ENCODE measurements at places on chromosomes 3 and 15.

GRCh38 chr3:190019844-190020243 lies 100.9 kb downstream of the P3H2 start:
- DNase-seq, result no peak

- no peak for DNase-seq
These were observed 11.2 kb upstream of the TMEM212 start for GRCh38 chr3:171831936-171832335.

- DNase-seq, result no peak
These were observed 65.8 kb downstream of the MYO5A start for GRCh38 chr15:52462806-52463360.

- no peak for DNase-seq
These were observed 124.8 kb downstream of the DMXL2 start for GRCh38 chr15:51497806-51498205.

DNA sequence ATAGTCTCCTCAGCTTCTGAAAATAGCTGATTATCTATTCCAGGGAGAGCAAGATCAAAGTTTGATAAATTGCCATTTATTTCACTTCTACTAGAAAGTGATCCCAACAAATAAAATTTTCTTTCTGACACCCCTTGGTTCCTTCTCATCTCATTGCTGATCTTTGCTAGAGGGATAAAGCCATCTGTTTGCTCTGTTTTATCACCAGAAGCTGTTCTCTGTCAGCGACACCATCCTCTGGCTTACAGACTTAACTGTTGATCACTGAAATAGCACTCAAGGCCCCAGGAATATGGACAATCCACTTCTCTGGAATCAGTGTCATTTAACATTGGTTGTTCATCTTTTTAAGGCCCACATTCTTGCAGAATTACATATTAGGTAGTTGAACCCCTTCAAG lies 219.0 kb downstream of the LSAMP start:
- DNase-seq, result no peak

DNA sequence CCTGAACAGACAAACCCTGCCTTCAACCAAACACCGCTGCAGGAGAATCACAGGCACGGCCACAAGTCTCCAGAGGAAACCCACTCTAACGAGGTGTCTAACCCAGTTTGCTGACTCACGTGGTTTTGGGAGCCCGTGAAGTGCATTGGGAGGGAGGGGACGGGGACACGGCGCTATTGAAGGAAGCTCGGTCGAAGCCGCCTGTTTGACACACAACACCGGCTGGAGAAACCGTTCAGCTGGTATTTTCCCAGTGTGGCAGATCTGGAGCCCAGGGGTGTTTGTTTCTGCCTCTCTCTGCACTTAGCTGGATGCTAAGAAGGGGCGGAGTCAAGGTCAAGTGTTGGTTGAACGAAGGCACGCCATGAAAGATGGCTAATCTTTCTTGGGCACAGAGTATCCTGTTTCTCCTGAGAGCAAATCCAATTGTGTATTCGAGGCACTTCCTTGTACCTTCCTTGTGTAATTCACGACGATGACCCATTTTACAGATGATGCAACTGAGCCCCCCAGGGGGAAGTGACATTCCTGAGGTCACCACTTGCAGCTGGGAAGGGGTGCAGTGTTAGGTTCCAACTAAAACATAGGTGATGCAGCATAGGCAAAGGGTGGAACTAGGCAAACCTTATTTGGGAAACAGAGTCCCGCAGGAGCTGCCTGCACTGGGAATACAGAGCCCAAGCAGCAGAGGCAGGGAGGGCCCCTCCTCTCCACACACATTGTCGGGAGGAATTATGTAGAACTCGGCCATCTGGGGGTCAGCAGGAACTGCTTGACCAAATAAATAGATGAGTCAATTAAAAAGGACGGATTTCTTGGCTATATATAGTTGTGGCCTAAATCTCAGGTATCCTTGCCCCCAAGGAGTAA lies 22.5 kb downstream of the SLC6A6 start:
- DNase-seq, result no peak

DNA sequence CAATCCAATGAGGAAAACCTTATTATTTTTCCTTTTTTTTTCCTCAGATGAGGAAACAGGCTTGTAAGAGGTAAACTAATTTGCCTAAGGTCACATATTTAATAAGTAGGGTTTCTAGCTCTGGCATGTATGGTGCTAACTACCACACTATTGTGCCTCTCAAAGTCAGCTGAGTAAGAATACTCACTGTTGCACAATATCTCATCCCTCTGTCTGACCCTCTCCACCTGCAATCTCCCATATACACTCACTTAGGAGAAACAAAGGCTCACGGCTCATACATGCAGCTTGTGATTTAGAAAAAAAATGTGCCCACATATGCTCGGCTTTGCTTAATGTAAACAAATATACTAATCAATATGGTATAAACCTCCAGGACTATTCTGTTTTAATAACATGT lies 10.4 kb upstream of the ARIH1 start:
- no peak for DNase-seq

DNA sequence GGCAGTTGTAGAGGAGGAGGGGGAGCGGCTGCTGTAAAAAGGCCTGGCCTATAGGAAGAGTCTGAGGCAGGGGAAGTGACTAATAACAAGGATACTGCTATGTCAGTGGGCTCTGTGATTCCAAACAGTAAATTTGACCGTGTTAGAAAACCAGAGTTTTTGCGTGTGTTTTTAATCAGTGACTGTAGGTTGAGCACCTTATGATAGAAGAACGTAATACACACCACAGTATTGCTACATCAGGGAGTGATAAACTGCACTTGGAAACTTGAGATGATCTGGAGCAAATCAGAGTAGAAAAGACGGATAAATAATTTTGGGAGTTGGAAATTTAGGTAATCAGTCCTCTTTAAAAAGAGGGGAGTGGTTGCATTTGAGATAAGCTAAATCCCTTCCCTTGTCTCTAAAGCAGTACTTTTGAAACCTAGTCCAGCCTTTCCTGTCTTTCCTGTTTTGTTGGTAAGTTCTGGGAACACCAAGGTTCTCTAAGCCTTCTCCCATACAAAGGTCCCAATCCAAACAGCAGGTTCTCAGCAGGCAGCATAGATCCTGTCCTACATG lies 130.5 kb upstream of the NR2E3 start:
- no peak for DNase-seq

GRCh38 chr3:47874913-47875312 lies 72.0 kb downstream of the DHX30 start:
- DNase-seq, result no peak

DNA sequence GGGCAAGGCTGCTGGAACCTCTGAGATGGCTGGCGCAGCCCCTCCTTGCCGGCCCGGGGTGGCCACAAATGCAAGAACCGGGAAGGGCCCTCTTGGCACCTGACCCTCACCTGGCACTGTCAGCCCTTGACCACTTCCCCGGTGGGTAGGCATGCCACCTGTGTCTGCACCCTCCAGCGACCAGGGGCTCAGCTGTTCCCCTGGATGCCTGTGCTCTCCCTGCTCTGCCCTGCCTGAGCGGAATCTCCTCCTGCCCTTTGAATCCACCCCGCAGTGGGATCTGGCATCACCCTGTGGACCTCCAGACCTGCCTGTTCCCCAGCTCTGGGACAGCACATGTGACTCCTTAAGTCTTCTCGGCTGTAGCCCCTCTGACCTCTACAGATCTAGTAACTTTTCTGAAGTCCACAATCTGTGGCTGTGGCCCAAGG lies 26.1 kb upstream of the FGD5 start:
- DNase-seq, result no peak

DNA sequence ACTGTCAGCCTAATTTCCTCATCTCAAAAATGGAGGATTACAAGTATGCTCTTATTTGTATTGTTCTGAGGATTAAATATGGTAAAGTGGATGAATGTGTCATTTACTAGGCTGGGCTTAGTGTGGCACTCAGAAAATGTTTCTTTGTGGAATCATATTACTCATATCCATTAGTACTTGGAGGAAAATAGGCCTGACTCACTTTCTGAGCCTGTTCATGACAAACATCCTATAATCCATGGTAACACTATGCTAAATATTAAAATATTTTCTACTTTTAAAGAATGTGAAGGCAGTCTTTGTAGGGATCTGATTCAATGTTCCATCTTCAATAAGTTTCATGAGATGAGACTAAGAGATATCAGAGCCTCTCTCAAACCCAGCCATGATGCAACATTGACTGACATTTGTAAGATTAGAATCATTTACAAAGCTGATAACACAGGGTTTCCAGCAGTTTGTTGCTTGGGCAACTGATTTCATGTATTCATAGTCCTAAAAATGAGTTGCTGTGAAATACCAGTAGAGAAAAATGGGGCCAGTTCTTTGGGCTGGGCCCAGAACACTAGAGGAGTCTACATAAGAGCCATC lies 1048.5 kb downstream of the NTRK3 start:
- peak; percentile 4 for DNase-seq

- DNase-seq, result no peak
These were observed 193.4 kb downstream of the SLC9A9 start for GRCh38 chr3:143654906-143655305.

GRCh38 chr3:153889905-153890334 lies 231.3 kb upstream of the ARHGEF26 start:
- DNase-seq, result no peak

GRCh38 chr3:181771120-181771519 lies 59.4 kb downstream of the SOX2 start:
- no peak for DNase-seq

GRCh38 chr15:90348456-90348855 lies 3.6 kb upstream of the ZNF774 start:
- no peak for DNase-seq

- peak; percentile 35 for DNase-seq
These were observed 637.7 kb upstream of the TBL1XR1 start for GRCh38 chr3:177835008-177835407.

GRCh38 chr3:12869035-12869621 lies 27.8 kb upstream of the RPL32 start:
- no peak for DNase-seq

GRCh38 chr3:84692261-84692660 lies 266.5 kb upstream of the CADM2 start:
- no peak for DNase-seq

GRCh38 chr3:13484851-13485590 lies 4.9 kb downstream of the HDAC11 start:
- peak; percentile 73 for DNase-seq

- DNase-seq, result no peak
These were observed 29.3 kb downstream of the GRAMD2A start for GRCh38 chr15:72168131-72168807.

DNA sequence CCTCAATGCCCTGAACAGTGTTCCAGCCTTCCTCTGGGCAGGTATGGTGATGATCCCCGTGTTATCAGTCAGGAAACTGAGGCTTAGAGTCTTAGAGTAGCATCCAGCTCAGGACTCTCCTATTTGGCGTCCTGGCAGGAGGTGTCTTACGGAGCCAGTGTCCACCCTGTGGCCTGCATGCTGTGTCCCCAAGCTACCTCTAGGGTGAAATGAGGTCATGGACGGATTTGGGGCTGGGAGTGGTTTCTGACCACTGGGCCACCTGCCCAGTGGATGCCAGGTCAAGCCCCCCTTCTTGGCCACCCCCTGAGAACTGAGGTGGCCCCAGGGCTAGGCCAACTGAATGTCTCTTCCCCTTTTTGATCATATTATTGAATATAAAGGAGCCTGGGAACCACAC lies 27.2 kb upstream of the SLC6A6 start:
- no peak for DNase-seq

GRCh38 chr15:93835344-93835743 lies 396.0 kb upstream of the MCTP2 start:
- DNase-seq, result no peak

DNA sequence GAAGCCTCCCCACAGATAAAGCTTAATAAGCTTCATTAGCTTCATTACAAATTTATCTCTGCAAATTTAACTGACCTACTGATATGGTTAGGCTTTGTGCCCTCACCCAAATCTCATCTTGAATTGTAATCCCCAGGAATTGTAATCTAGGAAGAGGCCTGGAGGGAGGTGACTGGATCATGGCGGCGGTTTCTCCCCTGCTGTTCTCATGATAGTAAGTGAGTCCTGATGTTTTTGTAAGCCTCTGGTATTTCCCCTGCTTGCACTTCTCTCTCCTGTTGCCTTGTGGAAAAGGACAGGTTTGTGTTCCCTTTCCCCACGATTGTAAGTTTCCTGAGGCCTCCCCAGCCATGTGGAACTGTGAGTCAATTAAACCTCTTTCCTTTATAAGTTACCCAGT lies 226.1 kb upstream of the TTC14 start:
- no peak for DNase-seq

DNA sequence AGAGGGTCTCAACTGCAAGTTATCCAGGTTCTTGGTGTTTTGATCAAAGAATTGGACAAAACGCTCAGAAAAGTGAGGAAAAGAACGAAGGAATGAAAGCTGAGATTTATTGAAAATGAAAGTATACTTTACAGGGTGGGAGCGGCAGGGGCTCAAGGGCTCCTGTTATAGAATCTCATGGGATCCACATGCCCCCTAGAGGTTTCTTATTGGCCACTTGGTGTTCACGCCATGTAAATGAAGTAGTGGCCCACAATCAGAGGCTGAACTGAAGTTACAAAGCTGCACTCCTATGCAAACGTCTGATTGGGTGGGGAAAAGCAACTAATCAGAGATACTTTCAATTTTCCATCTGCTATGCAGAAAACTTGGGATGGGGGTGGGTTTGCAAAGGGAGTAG lies 216.7 kb downstream of the PTPRG start:
- no peak for DNase-seq

DNA sequence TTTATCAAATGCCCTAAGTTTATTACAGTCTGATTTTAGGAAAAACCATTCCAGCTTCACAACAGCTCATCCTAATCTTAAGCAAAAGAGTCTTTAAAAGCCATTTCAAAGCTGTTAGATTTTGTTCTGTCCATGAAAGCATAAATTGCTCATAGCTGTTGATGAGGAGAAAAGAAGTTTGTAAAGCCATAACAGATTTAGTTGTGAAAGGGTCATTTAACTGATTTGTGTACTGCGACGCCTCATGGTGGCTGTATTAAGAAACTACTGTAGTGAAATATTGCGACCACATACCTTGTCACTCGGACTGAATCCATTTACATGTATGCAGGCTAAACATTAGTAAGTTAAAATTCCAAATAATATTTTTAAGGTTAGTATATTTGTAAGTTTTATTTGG lies 20.9 kb downstream of the BBX start:
- no peak for DNase-seq

DNA sequence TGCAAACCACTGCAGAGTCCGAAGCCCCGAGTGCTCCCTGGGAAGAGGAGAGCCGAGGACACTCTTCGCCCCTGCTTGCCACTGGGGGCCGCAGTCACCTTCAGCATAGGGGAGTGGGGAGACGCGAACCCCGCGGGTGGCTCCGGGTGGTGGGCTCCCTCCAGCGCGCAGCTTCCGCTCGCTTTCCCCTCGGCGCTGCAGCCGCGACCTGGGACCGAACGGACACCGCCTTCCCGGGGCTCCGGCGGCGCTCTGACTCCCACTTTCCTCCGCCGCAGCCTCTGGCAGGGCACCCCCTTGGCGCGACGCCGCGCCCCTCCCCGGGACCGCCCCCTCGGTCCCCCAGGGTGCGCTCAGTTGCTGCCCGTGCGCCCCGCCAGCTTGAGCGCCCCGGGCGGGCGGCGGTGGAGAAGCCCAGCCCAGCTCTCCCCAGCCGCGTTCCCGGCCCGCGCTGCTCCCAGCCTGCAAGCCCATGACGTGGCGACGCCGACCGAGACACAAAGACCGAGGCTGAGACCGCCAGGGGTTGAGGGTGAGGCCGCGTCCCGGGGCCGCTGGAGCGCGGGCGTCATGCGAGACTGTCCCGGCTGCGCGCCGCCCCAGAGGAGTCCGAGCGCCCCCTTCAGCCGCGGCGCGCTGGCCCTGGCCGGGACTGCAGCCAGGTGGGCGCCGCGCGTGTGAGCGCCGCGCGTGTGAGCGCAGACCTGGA lies at the start of gene MINAR1:
Gene MINAR1, plus strand, starts transcription at position 701 of the 709 bp plus-strand sequence. CDS start 23,812 bp downstream, outside the sequence.
- DNase-seq, result peak; percentile 23

GRCh38 chr3:157029365-157029790 lies 130.6 kb downstream of the CCNL1 start:
- DNase-seq, result no peak

All from H54 (cell line).